AML-193 (cell line): ENCODE measurements at places on chromosomes 1 and 21.

DNA sequence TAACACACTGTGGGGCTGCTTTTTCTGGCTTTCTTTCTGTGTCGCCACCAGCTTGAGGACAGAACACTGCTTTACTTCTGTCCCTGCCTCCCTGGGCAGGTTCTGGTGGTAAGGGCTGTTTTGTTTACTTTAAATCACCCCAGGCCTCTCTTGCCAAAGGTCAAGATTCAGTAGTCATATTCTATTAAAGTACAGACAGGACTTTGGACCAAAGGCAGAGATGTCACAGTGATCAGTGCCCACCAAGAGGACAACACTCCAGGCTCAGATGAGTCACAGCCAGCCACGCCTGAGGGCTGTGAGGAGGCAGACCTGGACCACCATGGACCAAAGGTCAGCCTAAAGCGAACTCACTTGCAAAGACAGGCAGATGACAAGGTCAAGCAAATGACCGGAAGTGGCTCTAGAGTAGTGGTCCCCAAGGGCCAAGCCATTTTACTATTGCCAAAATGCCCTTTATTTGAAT, 200.0 kb downstream of the RHOU start:
- no peak for DNase-seq

- no peak for DNase-seq
These were observed 2.8 kb upstream of the COL18A1 start for GRCh38 chr21:45401916-45402900.

DNA sequence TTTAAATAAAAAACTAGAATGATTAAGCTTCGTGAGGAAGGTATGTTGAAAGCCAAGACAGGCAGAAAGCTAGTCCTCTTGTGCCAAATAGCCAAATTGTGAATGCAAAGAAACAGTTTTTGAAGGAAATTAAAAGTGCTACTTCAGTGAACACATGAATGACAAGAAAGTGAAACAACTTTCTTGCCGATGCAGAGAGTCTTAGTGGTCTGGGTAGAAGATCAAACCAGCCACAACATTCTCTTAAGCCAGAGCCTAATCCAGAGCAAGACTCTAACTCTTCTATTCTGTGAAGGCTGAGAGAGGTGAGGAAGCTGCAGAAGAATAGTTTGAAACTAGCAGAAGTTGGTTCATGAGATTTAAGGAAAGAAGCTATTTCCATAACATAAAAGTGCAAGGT, 63.2 kb downstream of the TTC3 start:
- DNase-seq, result no peak

DNA sequence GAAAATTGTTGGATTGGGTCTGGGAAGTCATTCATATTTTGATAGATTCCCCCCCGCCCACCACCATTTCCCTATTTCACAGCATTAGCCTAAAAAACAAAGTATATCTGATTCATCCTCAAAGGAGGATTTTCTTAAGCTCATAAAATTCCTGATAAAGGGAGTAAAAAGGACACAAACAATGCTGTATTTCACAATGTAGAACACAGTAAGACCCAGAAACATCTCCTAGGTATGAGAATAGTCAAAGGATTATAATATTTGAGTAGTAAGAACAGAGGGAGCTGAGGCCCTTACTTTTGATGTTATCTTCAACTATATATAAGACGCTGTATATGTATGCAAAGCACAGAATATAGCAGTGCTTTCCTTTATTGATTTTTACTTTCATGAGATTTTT, 225.3 kb downstream of the TGFB2 start:
- no peak for DNase-seq

DNA sequence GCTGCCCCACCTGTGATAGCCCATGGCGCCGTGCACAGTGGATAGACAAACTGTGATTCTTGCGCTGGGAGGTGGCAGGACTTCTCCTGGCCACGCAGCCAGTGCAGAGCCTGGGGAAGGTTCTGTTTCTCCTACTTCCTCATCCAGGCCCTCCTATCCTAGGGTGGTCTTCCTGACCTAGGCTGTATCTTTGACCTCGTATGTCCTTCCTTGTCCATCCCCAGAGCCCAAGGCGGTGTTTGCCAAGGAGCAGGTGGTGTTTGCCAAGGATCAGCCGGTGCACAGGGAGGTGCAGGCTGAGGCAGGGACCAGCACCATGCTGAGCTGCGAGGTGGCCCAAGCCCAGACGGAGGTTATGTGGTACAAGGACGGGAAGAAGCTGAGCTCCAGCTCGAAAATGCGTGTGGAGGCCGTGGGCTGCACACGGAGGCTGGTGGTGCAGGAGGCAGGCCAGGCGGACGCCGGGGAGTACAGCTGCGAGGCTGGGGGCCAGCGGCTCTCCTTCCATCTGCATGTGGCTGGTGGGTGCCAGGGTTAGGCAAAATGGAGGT, 63.9 kb downstream of the OBSCN start:
- no peak for DNase-seq
